ENCODE measurements at places on chromosomes 1 and 21.
A peak's percentile ranks its signal among the peaks of the same experiment; 100 is the strongest.

GRCh38 chr21:28633839-28634555 lies 358.7 kb downstream of the LTN1 start:
- DNase-seq, result no peak

GRCh38 chr1:181141431-181141910 lies 53.0 kb downstream of the IER5 start:
- DNase-seq, result peak; percentile 85

GRCh38 chr1:37692834-37693175 lies 489 bp downstream of the CDCA8 start:
- no peak for DNase-seq

GRCh38 chr1:53626616-53627015 lies 112.3 kb downstream of the GLIS1 start:
- DNase-seq, result no peak

- DNase-seq, result no peak
Observed at GRCh38 chr1:6025269-6026094, 20.2 kb upstream of the KCNAB2 start.

DNA sequence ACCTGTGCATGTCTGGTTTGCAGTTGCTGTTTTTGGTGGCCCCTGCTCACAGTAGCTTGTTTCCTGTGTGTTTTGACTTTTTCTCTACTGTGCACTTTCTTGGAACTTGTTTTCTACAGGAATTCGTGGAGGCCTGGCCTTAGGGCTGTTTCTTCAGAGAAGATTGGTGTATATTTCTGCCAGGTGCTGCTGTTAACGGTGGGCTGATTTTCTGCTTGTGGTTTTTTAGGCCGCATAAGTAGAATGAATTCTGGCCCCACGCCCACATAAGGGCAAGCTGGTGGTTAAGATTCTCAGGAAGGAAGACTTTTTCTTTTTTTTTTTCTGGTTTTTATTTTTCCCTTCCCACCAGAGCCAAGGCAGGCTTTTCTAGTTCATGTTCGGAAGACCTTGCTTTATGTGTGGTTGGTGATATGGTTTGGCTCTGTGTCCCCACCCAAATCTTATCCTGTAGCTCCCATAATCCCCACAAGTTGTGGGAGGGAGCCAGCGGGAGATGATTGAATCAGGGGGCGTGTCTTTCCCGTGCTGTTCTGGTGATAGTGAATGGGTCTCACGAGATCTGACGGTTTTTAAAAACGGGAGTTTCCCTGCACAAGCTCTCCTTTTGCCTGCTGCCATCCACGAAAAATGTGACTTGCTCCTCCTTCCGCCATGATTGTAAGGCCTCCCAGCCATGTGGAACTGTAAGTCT lies 71.5 kb upstream of the DISP3 start:
- no peak for DNase-seq

GRCh38 chr1:175269151-175269550 lies 76.6 kb upstream of the KIAA0040 start:
- DNase-seq, result no peak

DNA sequence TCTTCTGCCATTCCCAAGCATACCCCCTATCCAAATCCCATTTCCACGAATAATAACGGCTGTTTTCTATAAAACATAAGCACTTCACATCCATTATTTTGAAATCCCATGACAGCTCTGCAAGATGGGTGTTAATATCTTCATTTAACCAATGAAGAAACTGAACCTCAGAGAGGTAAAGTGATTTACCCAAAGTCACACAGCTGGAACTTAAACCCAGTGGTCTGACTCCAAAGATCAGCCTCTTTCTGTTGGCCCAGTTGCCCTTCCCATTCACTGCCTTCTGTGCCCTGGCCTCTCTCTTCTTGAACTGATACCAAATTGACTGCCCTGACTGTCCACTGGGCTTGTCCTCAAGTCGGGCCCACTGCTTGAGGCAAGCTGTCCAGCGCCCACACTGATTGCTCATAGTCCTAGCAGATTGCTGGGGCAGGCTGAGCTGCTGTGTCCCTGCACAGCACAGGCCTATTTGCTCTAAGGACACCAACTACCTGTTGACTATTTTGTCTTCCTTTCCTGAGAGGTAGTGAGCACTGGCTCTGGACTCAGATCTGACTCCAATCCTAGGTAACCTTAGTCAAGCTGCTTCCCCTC lies 19.3 kb downstream of the TAL1 start:
- DNase-seq, result no peak

- DNase-seq, result no peak
Observed at GRCh38 chr1:83130886-83131691, 867.8 kb downstream of the TTLL7 start.

DNA sequence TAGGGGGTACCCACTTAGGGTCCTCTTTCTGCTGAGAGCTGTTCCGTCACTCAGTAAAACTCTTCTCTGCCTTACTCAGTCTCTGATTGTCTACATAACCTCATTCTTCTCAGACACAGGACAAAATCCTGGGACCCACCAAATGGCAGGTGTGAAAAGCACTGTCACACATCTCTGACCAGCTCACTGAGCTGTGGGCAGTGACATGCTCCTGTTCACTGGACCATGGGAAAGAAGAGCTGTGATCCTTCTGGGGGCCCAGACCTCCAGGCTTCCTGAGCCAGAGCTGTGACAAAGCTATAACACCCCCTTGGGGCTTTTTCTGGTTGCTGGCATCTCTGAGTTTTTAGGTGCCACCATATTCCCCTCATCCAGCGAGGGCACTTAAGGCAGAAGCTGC lies 115.7 kb downstream of the NTPCR start:
- DNase-seq, result no peak

DNA sequence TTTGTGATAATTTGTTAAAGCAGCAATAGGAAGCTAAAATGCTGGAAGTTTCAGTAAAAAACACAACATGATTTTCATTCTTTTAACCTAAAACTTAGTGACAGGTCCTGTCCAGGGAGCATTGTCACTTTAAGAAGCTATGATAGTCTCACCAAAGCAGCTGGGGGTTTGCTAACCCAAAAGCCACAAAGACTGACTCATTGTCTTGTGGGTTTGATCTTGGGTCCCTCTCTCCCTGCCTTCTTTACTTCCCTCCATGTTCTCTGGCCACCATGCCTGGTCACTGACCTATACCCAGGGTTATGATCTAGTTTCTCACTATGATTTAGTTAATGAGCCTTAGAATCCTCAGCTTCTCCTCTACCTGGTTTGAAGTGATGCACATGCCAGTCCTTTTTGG lies 213.5 kb upstream of the PTGFR start:
- DNase-seq, result no peak

- no peak for DNase-seq
Observed at GRCh38 chr1:15826810-15827507, 19.5 kb upstream of the UQCRHL start.

DNA sequence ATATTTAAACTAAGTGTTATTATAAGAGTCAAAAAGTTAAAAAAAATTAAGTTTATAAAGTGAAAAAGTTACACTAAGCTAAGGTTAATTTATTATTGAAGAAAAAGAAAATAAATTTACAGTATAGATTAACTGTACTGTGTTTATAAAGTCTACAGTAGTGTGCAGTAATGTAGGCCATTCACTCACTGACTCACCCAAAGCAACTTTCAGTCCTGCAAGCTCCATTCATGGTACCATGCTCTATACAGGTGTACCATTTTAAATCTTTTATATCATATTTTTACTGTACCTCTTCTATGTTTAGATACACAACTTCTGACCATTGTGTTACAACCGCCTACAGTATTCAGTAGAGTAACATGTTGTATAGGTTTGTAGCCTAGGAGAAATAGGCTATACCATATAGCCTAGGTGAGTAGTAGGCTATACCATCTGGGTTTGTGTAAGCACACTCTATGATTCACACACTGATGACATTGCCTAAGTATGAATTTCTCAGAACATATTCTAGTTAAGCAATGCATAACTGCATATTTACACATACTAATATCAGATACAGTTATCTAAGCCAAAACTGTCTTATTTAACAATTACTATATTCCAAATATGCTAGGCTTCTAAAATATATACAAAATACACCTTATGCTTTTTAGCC lies 80.6 kb upstream of the GFI1 start:
- no peak for DNase-seq

DNA sequence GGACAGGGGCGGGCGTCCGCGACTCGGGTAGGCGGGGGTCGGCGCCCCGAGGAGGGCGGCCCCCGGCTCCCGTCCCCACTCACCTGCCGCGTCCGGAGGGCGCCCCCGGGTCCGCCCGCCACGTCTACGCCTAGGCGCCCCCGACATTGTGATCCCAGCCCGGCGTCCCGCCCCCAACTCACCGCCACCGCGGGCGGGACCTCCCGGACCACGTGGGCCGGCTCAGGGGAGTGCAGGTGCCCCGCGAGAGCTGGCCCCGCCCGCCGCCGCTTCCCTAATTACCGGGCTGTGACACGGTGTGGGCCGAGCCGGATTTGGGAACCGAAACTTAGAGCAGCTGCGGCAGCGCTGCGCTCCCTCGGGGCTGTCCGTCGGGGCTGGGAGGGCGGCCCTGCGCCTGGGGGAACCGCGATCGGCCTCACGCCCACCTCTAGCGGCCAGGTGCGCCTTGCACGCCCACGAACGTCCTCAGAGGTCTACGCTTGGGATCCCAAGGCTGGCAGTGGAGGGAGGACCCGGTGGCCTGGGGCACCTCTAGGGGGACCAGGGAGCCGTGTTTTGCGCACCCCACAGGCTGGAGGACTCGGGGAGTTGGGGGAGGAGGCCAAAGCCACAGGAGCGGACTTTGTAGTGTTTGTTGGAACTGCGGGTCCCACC lies 521 bp upstream of the NADK start:
- peak; percentile 88 for DNase-seq

GRCh38 chr1:212213784-212214183 lies 71.4 kb upstream of the PPP2R5A start:
- DNase-seq, result no peak

- no peak for DNase-seq
Observed at GRCh38 chr1:24896176-24896575, 33.9 kb downstream of the RUNX3 start.

DNA sequence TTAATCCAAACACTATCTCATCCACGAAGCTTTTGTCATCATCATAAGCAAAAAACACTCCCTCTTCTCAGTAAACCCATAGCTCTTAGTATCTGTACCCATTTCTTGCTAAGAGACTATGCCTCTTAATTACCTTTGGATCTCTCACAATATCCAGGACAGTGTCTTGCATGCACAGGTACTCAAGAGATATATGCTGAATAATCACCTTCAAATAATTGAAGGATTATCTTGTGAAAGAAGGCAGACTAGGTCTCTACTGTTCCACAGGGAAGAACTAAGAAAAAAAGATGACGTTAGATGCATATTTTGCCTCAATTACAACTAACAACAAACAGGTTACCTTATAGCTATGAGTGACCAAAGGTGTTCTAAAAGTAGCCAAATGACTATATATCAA lies 11.5 kb downstream of the FOXJ3 start:
- DNase-seq, result no peak

DNA sequence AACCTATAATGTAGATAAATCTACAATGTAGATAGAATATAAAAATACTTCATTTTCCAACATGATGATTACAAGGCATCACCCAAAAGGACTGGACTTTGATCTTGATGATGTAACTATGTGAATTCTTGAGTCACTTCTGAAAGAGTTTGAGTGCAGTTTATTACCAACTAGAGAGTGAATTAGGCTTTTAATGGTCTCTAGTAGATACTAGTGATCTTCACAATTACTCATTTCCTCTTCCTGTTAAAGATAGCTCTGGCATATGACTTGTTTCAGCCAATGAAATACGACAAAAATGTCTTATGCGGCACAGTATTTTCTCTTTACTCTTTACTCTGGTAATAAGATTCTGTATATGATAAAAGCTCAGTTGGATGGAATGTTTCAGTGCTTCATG lies 1588.1 kb upstream of the B3GALT2 start:
- no peak for DNase-seq

- DNase-seq, result no peak
Observed at GRCh38 chr1:54110996-54111395, 41.8 kb downstream of the CDCP2 start.

DNA sequence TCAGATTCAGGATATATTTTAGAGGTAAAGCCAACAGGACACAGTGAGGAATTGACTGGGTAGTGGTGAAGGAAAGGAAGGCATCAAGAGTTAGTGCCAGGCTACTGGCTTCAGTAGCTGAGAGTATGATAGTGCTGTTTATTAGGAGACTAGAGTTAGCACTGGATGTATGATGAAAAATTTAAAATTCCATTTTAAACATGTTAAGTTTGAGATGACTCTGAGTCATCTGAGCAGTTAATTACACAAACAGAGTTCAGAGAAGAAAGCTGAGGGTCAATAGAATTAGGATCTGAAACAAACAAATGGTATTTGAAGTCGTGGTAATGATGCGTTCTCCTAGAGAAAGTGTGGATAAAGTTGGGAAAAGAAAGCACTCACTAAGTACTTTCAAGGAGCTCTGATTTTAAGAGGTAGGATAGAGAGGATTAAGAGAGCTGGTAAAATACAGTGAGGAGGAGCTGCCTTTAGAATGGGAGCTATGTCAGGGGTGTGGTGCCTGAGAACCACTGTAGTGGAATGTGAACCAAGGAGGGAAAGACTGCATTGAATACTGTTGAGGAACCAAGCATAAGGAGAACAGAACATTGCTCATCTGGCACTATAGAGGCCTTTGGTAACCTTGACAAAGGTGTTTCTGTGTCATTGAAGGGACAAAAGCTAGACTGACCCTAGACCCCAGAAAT lies 21.7 kb upstream of the SHCBP1L start:
- no peak for DNase-seq

DNA sequence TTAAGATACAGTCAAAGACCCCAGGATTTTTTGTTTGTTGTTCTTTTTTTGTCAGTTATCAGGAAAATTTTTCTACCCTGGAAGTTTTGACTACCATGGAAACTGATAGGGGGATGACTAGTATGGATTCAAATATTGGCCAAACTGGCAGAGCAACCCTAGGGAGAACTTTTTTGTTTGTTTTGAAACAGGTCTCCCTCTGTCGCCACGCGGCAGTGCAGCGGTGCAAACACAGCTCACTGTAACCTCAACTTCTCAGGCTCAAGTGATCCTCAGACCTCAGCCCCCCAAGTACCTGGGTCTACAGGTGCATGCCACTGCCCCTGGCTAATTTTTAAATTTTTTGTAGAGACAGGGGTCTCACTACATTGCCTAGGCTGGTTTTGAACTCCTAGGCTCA lies 46.6 kb downstream of the TOR3A start:
- DNase-seq, result no peak

GRCh38 chr1:53375440-53375839 lies 47.6 kb upstream of the LRP8 start:
- no peak for DNase-seq

- no peak for DNase-seq
Observed at GRCh38 chr1:111789666-111790316, 34.1 kb downstream of the DDX20 start.

- no peak for DNase-seq
Observed at GRCh38 chr1:15557594-15557993, 27.3 kb downstream of the AGMAT start.

Data from CD4-positive, CD25-positive, alpha-beta regulatory T cell (primary cell).